ENCODE measurements at places on chromosomes 12 and 14.

DNA sequence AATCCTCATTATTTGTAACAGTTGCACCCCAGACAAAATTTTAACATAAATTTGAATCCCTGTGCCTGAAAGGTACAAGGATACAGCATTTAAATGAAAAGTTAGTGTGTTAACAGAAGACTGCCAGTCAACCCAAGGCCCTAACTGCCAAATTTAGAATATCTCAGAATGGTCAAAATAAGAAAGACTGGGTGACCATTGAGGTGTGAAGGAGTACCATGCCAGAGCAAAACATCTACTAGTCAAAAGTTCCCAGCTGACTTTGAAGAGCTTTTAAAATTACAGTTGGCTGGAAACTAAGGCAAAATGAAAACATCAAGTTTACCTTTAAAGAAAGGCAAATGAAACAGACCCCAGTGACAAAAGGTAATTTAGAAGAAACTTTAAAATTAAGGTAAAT, 18.4 kb downstream of the SAV1 start:
- no peak for DNase-seq

DNA sequence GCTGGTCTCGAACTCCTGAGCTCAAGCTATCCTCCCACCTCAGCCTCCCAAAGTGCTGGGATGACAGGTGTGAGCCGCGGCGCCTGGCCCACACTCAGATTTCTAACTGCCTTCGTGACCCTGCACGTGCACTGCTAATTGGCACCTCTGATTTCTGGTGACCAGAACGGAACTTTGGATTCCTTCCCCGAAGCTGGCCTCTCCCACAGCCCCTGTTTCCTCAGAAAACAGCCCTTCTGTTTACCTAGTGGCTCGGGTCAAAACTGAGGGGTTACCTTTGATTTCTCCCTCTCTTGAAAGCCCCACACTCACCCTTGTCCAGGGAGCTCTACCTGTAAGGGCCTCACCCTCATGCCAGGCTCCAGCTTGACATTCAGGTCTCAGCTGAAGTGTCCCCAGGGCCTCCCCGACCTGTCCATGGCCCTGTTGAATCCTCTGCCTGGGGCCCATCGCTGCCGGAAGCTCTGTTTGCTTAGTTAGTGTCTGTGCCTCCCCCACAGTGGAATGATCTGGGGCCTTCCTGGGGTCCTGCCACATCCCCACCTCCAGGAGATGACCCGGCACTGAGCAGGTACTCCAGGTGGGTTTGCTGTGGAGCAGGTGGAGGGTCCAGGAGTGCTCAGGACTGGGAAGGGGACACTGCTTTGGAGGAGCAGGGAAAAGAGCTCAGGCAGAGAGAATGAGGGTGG, 24.4 kb upstream of the FAM181A start:
- DNase-seq: no peak

DNA sequence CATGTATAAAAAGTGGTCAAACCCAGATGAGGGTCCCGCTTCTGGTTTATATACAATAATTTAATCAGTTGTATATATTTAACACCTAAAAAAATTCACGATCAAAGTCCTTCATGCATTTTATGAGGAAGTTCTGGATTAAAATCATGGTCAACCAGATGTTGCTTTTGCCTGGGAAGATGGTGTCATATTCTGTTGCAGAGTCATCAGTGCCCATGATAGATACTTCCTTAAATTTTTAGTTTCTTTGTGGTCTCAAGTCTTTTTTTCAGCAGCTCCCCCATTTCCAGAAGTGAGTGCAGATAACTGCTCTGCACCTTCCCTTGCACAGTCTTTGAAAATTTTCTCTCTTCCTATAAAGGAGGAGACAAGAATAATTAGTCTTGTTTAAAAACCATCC, 16.1 kb downstream of the ERP29 start:
- DNase-seq: no peak

DNA sequence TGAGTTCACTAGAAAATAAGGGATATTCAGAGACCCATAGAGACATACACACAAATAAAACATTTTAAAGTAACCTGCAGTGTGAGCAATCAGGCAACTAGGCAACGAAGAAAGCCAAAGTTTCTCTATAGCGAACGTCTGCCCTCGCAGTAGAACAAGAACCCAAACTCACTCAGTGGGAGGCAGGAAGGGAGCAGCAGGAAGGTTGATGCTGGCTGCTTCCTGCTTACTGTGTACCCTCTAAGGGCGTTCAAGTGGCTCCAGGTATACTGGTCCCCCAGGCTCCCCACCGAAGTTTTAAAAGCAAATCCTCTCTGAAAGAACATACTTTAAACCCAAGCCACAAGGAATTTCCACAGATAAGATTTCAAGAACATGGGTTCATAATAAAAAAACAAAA, 249.3 kb downstream of the FOXN3 start:
- DNase-seq: no peak

GRCh38 chr14:54567224-54567638, 303 bp downstream of the SAMD4A start:
- no peak for DNase-seq

DNA sequence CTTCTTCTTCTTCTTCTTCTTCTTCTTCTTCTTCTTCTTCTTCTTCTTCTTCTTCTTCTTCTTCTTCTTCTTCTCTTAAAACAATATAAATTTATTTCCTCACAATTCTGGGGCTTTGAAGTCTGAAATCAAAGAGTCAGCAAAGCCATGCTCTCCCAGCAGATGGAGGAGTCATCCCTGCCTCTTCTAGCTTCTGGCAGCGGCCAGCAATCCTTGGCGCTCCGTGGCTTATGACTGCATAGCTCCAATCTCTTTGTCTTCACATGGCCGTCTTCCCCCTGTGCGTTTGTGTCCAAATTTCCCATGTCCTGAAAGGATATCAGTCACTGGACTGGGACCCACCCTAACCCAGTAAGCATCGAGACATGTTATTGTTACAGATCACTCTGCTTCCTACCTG, 22.9 kb downstream of the KCNA1 start:
- DNase-seq: no peak

GRCh38 chr12:6782119-6782518, 7.2 kb upstream of the CD4 start:
- no peak for DNase-seq

DNA sequence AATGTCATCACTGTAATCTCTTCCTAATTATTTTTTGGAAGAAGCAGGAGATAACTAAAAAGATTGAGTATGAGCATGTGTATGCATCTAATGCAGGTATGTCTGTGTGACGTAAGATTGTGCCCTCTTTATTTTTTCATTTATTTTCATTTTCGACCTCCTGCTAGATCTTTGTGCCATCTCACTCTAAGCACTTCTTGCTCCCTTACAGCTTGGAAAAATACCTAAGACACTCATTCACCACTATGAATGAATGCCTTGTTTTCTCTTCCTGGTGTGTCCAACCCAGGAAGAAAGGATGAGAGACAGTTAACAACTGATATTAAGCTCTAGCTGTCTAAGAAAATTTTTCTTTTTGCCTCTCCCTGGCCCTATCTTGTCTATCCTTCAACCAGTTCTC, 76.8 kb upstream of the CISTR start:
- peak; percentile 28 for DNase-seq

DNA sequence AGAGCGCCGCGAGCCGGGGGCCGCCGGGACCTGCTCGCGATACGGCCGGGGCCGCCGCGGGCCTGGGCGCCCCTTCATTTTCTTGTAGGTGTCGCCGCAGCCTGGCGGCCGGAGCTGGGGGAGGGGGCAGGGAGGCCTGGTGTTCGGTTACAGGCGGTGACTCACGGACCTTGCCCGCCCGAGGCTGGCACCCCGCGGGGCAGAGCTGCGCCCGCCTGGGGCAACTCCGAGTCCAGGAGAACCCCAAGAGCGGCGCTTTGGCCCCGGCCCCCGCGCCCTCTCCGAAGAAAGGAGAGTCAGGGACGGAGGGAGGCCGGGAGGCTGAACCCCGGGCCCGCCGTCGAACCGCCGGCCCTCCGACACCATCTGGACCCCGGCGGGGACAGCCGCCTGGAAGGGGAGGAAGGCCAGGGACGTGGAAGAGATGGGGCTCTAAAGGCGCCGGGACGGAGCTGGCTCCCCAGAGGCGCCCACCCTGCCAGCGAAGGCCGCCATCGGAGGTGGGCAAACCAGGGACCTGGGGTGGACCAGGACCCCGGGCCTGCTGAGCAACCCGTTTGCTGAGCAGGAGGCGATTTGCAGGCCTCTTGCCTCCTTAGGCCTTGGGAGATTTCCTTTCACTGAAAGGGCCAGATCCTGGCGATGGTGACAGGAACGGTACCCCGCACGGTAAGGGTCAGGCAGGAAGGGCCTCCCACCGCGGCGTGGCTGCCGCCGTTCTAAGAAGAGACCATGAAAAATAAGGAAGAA, 843 bp upstream of the NUAK1 start:
- DNase-seq: peak; percentile 72

- no peak for DNase-seq
Observed at GRCh38 chr12:25962932-25963525, 4.5 kb downstream of the RASSF8 start.

Data from PC-3 (cell line).